ENCODE measurements at places on chromosomes 2 and 18.
A peak's percentile ranks its signal among the peaks of the same experiment; 100 is the strongest.

GRCh38 chr2:186714611-186715010, 20.8 kb downstream of the FAM171B start:
- DNase-seq: no peak

DNA sequence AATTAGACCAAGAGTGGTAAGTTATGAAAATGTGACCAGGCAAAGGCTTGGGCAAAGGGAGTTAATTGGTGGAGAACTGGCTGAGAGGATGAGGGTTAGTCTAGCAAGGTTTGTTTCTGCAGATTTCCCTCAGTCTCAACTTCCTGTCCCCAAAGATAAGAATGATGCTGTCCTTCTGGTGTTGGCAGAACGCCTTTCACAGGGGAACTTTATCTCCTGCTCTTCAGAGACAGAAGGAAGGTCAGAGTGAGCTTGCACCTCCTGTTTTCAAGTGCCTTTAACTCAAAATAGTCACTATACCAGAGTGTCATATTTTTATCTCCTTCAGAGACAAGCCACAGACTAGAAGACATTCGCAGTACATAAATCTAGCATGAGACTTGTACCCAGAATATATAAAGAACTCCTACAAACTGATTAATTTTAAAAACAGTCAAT, 95.7 kb downstream of the TEX51 start:
- DNase-seq: no peak

- DNase-seq: no peak
Measured at GRCh38 chr2:228747483-228747882, 523.6 kb downstream of the PID1 start.

- DNase-seq: no peak
Measured at GRCh38 chr2:158668001-158668765, 126.9 kb upstream of the DAPL1 start.

- no peak for DNase-seq
Measured at GRCh38 chr2:234492717-234493485, 4.0 kb downstream of the ARL4C start.

DNA sequence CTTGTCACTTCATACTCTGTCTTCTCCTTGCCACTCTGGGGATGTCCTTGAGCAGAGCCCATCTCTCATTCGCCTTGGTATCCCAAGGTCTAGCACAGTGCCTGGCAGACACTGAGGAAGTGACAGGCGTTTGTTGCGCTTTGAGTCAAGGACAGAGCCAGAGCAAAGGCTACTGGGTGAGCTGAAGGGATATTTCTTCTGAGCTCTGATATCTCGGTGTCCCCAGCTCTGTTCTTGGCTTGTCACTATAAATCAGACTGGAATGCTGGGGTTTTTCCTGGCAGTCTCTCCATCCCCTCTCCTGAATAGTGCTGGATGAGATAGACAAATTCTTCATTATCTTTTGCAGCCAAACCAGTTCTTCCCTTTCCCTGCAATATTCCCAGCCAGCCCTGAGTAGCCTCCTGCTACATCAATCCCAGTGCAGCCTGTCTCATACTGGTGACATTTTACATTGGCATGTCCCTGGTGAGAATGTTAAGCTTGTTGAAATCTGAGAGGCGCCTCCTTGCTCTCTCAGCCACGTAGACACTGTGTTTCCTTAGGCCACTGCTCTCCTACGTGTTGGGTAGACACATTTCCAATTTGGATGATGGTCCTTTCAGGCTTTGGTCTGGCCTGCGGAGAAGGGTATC, 61.7 kb downstream of the CTIF start:
- DNase-seq: no peak

GRCh38 chr2:199228887-199229819, 228.6 kb downstream of the SATB2 start:
- DNase-seq: peak; percentile 93

DNA sequence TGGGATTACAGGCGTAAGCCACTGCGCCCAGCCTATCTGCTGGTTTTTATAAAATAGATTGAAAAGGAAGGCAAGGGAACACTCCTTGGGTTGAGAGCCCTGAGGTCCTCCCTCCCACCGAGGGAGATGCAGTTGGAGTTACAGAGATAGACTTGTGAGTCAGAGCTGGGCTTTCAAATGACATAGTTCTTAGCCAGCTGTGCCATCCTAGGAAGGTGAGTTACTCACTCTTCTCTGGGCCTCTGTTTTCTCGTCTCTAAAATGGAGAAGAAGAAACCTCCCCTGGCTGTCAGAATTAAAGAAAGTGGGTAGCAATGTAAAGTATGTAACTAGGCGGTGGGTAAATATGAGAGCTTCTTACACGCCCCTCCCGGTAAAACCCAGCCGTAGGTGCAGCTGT, 2.4 kb downstream of the LRRFIP1 start:
- DNase-seq: no peak

- no peak for DNase-seq
Measured at GRCh38 chr2:138676619-138677021, 103.6 kb downstream of the NXPH2 start.

DNA sequence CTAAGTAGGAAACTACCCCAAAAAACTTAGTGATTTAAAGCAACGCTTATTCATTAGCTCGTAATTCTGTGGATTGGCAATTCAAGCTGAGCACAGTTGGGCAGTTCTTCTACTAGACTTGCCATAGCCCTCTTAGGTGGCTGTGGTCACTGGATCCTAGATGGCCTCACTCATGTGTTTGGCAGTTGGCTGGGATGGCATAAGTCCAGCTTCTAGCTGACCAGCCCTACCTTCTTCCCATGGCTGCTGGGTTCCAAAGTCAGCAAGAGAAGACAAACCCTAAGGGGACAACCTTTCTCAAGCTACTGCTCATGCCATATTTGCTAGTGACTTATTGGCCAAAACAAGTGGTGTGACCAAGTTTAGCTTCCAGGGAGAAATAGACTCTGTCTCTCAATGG, 95.3 kb downstream of the COPS8 start:
- no peak for DNase-seq

- DNase-seq: no peak
Measured at GRCh38 chr2:128475427-128476211, 157.0 kb upstream of the HS6ST1 start.

GRCh38 chr2:46471-47345, at the start of gene FAM110C:
FAM110C (minus strand) TSS chr2:46505; CDS start chr2:46385, 120 bp downstream.
- DNase-seq: no peak
